ENCODE measurements at places on chromosomes 3 and 15.

- DNase-seq: no peak
Observed at GRCh38 chr15:48363474-48363873, 32.2 kb downstream of the DUT start.

- no peak for DNase-seq
Observed at GRCh38 chr3:56915966-56916586, 114.3 kb upstream of the ARHGEF3 start.

DNA sequence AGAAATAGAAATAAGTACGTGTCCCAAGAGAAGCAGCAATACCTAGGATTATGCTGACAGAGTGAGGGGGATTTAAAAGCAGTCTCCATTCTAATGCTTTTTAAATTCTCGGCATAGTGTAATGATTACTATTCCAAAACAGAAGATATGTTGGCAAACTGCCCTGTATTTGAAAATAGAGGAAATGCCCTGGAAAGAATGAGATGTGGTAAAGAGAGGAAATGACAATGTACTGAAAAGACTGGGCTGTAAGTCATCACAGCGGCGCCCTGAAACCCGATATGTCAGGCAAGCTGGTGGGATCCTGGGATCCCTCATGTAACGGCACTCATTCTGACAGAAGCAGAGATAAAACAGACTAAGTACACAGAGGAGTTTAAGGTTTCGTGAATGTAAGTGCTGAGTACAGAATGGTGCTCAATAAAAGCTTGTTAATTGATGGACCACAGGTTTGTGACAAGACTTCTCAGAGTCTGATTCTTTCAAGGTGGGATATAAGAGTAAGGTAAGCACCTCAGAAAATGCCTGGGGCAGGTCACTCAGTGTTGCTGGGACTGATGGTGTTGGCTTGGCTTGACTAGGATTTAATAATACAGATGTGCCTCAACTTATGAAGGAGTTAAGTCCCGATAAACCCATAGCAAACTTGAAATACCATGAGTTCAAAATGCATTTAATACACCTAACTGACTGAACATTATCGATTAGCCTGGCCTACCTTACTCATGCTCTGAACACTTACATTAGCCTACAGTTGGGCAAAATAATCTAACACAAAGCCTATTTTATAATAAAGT lies 91.4 kb downstream of the NFKBIZ start:
- DNase-seq: no peak

DNA sequence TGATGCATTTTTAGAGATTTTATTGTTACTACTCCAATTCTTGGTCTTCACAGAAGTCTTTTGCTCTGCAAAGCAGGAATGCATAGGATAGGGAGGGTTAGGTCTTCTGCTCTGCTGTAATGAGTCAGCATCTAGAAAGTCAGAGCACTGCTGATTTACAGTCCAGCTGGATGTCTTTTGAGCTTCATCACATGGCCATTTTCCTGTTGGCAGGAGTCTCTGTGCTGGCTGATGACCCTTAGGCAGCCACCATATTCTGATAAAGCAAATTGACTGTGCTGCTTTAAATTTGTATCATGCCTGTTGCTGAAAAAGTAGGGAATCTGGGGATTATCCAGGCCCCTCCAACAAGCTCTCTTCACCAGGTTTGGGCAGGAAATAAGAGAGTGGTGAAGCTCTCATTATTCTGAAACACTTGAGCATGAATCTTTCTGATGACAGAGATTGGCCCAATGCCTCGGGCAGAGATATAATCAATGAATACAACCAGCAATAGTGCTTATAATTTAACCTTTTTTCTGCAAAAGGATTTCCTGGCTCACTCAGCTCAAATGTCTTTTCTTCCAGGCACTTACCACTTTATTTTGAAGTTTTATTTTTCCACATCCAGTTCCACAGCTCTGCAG lies 9.7 kb upstream of the CRBN start:
- DNase-seq: no peak

- no peak for DNase-seq
Observed at GRCh38 chr3:141979050-141979671, 102.7 kb downstream of the ATP1B3 start.

- DNase-seq: no peak
Observed at GRCh38 chr3:15973414-15973813, 175.6 kb upstream of the ANKRD28 start.

DNA sequence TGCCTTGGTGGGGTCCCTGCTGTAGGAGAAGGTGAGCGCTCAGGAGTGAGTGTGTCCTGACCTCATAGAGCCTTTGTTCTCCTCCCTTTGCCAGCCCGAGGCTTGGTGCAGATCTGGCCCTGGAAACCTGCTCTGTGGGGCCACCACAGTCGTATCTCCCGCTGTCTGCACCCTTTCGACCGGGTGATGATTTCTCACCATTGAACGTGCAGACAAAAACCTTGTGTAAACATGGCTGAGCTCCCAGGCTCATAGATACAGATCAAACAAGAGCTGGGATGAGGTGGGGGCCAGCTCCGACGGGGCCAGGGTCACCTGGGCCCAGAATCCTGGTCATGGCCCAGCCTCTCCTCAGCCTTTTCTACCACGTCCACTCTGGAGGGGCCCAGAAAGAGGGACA lies 34.6 kb upstream of the ESYT3 start:
- no peak for DNase-seq

DNA sequence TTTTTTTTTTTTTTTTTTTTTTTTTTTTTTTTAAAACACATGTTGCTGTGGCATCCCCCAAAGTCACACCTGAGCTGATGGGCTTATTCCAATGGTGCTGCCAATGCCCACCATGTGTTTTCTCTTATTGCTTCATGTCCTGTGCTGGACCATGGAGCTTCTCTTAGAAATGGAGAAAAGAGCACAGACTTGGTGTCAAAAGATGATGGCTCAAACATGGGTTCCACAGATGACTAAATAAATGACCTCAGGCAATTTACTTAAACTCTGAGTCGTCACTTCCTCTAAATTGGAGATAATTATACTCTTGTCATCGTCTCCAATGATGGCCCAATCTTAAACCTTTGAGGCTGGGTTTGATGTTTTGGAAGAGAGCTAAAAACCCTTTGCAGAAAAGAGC lies 28.1 kb downstream of the CHST2 start:
- DNase-seq: no peak

DNA sequence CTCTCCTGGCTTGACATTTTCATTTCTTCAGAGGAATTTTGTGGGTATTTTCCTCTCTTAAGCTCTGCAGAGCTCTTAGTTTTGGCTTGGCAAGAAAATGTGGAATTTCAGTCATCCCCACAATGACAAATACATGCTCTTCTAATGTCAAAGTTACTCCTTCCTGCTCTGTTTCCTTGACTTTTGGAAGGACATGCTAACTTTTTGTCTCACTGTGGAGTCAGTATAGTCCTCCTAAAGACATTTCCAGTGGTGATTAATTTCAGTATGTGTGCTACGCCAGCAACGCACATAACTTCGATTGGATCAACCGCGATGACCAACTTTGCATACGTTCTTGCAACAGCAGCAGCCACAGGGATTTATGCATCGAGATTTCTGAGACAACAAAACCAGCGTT lies 13.3 kb downstream of the EBLN2 start:
- no peak for DNase-seq

GRCh38 chr3:152383136-152383606 lies 114.4 kb downstream of the MBNL1 start:
- no peak for DNase-seq

GRCh38 chr15:65857718-65858402 lies 11.4 kb upstream of the RAB11A start:
- DNase-seq: no peak

- DNase-seq: no peak
Observed at GRCh38 chr15:101852356-101852755, 40.4 kb downstream of the OR4F15 start.

- no peak for DNase-seq
Observed at GRCh38 chr3:122996038-122996580, 31.5 kb downstream of the SEMA5B start.

DNA sequence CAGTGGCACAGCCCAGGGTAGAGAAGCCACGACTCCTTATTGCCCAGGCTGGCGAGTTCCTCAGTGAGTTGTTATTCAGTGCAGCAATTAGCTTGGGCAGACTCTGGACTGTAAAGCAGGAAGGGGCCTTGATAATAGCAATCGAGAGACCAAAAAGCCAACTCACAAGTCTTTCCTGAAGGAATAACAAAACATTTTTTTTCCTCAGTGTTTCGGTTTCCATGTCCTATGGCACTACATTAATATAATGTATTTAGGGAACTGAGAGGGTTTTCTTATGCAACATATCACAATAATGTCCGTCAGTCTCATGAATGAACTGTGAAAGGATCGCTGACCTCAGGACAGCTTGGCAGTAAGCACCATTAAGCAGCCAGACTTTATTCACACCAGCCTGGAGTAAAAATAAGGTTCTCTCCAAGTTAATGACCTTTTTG lies 248.9 kb upstream of the TBL1XR1 start:
- DNase-seq: no peak

DNA sequence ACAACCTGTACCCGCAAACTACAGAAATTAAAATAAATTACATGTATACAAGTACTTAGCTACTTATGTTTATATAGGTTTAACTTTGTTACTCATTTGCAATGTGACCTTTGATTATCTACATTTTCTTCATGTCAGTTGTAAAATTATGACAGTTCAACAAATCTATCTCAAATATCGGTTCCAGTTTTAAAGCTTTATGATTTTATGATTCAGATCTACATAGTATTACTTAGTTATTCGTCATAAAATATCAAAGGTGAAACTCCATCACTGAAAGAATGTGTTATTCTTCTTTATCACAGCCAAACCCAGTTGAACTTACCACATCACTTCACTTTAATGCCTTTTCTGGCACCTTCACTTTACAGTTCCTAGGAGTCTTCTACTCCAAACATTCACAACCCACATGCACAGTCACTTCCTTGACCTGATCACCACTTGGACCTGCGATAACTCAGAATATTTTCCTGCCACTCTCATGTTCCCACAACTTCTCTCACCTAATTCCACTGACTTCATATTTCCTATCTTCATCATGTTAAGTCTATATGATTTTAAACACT lies 47.2 kb downstream of the SLITRK3 start:
- DNase-seq: no peak

- no peak for DNase-seq
Observed at GRCh38 chr3:130925628-130926027, 31.7 kb downstream of the ATP2C1 start.

DNA sequence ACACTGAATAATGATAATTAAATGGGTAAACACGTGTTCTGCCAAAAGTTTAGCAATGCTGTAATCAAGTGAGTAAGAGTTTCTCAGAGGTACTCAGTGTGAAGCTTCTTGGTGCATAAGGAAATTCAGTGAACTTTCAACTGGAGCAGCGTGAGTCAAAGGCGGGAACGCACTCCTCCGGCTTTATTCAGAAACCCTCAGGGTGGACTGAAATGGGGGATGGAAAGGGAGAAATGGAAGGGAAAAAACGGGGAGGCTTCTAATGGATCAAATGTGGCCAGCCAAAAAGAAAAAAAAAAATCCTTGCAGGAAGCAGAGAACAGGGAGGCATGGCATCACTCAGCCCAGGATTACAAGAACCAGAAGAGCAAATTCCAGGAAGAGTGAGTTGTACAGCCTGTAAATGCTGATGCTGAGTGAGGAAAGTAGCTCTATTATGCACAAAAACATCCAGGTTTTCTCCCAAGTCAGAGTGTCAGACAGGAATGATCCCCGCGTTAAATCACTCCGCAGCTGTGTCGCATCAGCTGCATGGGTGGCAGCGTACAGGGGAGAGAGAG lies 85.3 kb downstream of the ASB7 start:
- no peak for DNase-seq

DNA sequence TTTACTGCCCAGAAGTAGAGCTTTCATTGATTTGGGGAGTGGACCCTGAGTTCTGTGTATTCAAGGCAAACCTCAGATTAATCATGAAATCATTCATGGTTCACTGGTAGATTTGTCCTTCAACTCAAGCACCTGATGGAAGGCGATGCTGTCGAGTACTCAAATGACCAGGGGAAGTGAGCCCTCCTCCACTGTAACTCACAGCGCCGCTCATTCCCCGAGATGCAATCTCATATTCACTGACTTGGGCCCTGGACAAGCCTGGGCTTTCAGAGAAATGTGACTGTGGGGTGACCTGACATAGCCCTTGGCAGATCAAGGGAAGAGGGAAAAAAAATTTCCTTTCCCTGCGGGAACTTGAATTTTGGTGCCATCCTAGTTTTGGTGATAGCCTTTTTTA lies 156.7 kb upstream of the BHLHE40 start:
- no peak for DNase-seq

DNA sequence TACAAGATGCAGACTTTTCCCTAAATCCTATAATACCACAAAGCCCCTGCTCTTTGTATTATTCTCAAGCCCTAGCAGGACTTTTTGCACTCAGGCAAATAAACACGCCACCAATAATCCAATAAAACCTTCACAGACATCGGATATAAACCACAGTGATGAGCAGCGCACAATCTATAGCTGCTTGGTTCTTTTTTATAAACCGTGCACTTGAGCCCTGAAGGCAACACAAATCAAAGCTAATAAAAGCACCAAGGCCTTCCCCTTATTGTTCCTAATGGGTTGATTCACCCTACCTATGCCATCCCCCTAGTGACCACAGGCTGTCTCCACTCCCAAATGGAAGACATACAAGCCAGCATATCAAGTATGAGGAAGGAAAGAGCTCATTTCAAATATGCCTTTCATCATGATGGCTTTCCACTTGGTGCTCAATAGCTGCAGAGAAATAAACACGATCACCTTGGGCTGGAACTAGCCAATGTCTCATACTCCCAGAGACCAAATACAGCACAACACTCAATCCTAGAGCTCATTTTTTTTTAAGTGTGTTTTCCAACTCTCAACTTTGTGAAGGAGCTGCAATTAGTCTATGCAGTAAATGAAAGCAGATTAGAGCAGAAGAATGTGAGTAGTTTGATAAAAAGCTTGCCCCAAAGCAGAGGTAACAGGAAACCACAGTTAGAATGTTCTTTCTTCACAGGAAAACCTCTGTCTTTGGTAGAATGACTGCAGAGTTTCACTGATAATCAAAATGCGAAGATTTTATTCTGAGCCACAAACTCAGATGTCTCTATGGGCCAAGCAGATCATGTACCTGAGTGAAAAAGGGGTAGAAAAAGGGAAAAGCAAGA lies 573.9 kb downstream of the AGBL1 start:
- DNase-seq: no peak

GRCh38 chr15:79132770-79133169 lies 42.2 kb upstream of the RASGRF1 start:
- DNase-seq: no peak

All from left renal pelvis (tissue), 4 donors.